ENCODE measurements at places on chromosomes 4 and X.

DNA sequence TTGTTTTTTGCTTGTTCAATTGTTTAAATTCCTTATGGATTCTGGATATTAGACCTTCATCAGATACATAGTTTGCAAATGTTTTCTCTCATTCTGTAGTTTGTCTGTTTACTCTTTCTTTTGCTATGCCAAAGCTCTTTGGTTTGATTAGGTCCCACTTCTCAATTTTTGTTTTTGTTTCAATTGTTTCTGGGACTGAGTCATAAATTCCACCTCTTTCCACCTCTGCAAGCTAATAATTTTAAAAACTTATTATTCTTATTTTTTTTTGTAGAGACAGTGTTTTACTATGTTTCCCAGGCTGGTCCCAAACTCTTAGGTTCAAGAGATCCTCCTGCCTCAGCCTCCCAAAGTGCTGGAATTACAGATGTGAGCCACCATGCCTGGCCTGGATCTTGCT, 226.8 kb upstream of the GPRIN3 start:
- DNase-seq: no peak

DNA sequence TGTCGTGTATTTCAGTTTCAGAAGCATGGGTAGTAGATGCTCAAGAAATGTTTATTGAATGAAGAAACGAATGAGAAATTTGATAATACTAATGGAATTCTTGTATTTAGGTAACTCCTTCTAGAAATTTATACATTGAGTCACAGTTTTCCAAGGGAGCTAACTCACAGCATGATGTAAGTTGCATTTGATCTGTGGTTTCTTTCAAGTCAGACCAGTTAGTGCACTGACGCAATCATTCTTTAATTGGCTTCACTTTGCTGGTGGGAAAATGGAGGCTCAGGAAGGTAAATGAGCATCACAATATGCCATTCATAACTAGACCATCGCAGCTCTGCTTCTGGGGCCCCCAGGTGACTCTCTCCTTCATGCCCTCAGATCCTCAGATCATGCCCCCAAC, 17.3 kb upstream of the CWH43 start:
- no peak for DNase-seq

- no peak for DNase-seq
Observed at GRCh38 chr4:183831683-183832082, 73.4 kb upstream of the STOX2 start.

DNA sequence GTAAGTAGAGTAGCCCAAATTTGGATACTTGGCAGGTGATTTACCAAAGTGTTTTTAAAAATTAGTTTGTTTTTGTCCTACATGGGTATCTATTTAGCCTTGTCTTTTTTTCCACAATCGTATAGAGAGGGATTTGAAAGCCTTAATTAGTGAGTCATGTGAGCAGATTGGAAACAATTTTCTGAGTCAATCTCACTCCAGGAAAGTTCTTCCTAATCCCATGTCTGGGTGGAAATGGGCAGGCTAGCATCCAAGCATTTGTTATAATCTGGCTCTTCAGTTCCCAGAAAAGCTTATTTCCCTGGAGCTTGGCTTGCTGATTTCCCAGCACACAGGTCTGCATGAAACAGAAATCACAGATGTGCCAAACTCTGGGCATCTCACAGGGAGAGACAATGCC, 426.9 kb upstream of the BOD1L1 start:
- DNase-seq: no peak

GRCh38 chr4:148216866-148217814, 225.1 kb downstream of the NR3C2 start:
- DNase-seq: no peak

GRCh38 chr4:21011106-21011505, 310.8 kb downstream of the PACRGL start:
- no peak for DNase-seq

GRCh38 chr4:3660086-3660927, 105.9 kb upstream of the ADRA2C start:
- no peak for DNase-seq

GRCh38 chr4:175068266-175068665, 150.1 kb downstream of the ADAM29 start:
- no peak for DNase-seq

DNA sequence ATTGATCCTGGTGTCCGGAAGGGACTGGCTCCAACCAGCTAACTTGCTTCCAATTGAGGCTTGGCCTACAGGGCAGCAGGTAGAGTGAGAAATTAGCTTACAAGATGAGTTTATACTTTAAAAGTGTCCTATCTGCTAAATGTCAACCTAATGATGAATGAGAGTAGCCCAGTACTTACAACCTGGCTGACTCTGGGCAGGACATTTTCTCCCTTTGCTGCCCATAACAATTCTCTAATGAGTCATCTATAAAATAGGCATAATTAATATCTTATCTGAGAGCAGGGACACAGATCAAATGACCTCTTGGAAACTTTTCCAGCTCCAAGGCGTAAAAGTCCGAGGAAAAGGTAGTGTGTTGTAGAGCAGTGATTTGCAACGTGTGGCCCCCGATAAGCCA, 398.4 kb upstream of the BOD1L1 start:
- DNase-seq: no peak

DNA sequence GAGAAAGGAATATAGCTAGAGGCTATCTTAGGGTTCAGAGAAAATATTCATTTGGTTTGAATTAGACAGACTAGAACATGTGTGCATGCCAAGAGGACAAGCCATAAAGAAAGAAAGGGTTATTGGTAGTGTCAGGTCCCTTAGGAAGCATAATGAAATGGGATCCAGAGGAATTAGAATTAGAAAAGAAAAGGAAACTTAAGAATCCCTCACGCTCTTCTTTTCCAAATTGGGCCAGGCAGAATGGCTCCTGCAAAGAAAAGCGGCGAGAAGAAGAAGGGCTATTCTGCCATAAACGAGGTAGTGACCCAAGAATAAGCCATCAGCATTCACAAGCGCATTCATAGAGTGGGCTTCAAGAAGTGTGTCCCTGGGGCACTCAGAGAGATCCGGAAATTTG, 4.9 kb upstream of the ABCG2 start:
- no peak for DNase-seq
